ENCODE measurements at places on chromosomes 3 and 15.

GRCh38 chr15:84938726-84939125, 42.9 kb upstream of the PDE8A start:
- no peak for DNase-seq

DNA sequence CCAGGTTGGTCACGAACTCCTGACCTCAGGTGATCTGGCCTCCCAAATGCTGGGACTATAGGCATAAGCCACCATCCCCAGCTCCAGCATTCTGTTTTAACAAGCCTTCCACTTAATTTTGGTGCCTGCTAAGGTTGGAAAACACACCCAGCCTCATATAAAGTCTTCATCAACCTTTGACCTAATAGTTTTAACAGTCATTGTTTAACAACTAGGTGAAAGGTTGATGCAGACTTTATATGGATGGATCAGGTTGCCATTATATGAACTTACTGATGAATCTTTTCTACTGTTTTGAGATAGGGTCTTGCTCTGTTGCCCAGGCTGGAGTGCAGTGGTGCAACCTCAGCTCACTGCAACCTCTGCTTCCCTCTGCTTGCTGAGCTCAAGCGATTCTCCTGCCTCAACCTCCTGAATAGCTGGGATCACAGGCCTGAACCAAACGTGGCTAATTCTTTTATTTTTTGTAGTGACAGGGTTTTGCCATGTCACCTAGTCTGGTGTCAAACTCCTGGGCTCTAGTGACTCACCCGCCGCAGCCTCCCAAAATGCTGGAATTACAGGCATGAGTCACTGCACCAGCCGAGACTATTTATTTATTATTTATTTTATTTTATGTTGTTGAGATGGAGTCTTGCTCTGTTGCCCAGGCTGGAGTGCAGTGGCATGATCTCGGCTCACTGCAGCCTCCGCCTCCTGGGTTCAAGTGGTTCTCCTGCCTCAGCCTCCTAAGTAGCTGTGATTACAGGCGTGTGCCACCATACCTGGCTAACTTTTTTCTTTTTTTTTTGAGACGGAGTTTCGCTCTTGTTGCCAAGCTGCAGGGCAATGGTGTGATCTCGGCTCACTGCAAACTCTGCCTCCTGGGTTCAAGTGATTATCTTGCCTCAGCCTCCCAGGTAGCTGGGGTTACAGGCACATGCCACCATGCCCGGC, 3.1 kb upstream of the RPAP1 start:
- DNase-seq: no peak

DNA sequence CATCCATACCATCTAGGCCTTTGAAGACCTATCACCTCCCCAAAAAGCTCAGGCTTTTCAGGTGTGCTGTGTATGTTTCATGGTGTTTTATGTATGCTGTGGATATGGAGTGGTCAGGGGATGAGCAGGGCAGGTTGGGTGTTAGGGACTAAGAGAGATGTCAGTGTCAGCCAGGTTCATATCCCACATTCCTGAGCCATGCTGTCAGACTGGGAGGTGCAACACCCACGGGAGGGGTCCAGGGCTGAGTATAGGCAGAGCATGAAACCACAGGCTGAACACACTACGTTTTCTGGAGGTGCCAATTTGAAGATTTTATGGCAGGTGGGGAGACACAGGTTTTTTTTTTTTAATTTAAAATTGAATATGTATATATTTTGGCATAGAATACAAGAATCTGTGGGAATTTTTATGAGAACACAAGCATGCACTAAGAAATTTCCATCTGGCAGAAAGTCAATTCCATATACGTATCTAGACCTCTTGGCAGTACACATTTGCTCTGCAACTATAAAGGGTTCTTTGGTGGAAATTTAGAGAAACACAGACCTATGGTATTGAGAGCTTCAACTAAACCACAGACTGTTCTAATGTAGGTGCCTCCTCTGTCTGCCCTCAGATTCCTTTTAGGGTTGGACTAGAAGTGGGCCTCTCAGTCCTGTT, 101.9 kb upstream of the RNU6-1 start:
- no peak for DNase-seq

DNA sequence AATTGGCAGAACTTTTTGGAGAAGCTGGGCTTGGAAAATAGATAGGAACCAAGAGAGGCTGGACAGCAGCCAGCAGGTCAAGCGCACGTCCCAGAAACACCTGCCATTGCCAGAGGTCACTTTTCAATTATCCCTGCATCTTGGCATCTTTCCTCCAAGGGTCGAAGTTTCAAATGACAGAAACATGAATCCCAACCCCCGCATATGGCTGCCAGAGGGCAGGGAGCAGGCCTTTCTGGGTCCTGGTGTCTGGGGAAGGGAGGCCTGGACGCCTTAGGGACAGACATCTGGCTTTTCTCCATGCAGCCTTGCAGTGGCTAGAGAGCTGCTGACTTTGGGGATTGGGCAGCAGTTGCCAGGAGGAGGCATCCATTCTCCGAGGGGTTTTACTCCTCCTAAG, 164.5 kb upstream of the TPM1 start:
- DNase-seq: no peak

- DNase-seq: no peak
These were observed 49.1 kb downstream of the TRANK1 start for GRCh38 chr3:36895496-36896409.

- DNase-seq: no peak
These were observed 148.8 kb downstream of the TPRA1 start for GRCh38 chr3:127441764-127442163.

DNA sequence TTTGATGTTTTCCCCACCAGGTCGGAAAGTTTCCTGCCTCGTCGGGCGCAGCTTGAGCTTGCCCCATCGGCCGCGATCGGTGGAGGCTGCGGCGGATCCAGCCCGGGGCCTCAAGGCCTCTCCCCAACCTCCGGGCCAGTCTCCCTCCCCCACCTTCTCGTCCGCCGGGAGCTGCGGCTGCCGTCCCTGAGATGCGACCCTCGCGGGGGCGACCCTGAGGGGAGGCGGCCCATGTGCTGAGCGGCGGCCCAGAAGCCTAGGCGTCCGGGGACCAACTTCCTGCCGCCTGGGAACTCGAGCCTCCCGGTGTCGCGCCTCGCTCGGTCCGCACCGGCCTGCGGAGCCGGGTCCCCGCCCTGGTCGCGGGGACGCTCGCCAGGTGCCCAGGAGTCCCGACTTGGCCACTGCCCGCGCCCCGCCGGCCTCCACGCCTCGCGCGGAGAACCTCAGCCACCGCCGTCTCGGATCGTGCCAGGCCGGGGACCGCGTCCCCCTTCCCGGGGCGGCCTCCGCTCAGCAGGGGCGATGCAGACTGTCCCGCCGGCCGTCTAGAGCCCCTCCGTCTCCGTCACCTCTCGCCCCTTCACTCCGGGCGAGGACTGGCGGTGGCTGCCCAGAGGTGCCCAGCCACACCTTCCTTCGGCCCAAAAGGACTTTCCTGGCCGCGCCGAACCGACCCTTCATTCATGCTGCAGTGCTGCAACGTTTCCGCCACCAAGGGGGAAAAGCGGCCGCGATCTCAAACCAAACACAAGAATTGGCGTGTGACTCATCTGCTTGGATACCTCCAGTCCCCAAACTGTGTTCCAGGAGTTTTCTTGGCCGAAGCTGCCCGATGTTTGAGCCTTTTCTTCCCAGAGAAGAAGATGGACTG, 656 bp downstream of the SLMAP start:
- DNase-seq: peak; percentile 19

GRCh38 chr3:70824078-70824477, 511.6 kb upstream of the MDFIC2 start:
- DNase-seq: no peak

DNA sequence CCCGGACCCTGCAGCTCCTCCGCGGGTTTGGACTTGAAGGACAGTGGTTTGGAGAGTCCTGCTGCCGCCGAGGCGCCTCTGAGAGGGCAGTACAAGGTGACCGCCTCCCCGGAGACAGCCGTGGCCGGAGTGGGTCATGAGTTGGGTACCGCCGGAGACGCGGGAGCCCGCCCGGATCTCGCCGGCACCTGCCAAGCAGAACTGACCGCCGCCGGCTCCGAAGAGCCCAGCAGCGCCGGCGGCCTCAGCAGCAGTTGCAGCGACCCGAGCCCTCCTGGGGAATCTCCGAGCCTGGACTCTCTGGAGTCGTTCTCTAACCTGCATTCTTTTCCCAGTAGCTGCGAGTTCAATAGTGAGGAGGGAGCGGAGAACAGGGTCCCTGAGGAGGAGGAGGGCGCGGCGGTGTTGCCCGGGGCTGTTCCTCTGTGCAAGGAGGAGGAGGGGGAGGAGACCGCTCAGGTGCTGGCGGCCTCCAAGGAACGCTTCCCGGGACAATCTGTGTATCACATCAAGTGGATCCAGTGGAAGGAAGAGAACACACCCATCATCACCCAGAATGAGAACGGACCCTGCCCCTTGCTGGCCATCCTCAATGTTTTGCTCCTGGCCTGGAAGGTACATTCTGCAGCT, 634 bp downstream of the MINDY2 start:
- peak; percentile 17 for DNase-seq

GRCh38 chr3:89138048-89138447, 30.6 kb downstream of the EPHA3 start:
- DNase-seq: no peak

DNA sequence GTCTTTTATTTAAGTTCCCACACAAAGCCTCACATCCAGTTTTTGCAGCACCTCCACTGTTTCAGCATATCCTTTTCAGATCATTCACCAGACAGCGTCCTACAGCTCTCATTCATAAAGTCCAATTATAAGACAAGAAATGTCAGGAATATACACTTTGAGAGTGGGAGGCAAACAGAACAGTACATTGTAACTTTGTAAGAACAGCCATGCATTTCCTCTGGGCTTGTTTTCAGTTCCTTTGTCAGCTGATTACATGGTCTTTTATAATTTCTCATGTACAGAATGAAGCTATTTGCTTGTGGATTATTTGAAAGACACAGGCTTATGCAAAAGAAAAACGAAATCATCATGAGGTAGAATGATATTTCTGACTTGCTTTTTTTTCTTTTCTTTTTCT, 85.7 kb downstream of the SOX2 start:
- no peak for DNase-seq

- DNase-seq: no peak
These were observed 128.5 kb downstream of the SERPINI1 start for GRCh38 chr3:167863811-167864551.

GRCh38 chr3:41920406-41920965, 41.4 kb downstream of the ULK4 start:
- DNase-seq: no peak

- no peak for DNase-seq
These were observed 7.0 kb upstream of the CPB1 start for GRCh38 chr3:148820361-148821245.

DNA sequence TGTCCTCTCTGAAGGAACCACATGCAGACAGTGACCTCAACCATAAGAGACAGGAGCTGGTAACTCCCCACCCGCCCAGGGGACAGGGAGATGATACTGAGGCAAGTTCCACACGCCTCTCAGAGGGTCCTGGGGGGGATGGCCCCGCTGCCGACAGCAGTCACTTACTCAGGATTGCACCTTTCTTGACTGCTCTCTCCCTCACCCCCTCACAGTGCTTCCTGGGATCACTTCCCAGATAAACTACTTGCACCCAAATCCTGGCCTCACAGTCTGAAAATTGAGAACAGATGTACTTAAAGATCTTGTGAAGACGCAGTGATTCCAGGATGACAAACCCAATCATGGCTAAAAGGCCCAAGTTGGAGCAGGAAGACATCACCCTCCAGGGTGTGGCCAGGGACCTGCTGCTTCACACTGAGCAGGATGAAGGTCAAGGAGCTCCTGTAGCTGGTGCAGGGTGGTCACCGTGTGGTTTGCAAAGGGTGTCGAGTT, 207.6 kb downstream of the ADAMTS17 start:
- no peak for DNase-seq

DNA sequence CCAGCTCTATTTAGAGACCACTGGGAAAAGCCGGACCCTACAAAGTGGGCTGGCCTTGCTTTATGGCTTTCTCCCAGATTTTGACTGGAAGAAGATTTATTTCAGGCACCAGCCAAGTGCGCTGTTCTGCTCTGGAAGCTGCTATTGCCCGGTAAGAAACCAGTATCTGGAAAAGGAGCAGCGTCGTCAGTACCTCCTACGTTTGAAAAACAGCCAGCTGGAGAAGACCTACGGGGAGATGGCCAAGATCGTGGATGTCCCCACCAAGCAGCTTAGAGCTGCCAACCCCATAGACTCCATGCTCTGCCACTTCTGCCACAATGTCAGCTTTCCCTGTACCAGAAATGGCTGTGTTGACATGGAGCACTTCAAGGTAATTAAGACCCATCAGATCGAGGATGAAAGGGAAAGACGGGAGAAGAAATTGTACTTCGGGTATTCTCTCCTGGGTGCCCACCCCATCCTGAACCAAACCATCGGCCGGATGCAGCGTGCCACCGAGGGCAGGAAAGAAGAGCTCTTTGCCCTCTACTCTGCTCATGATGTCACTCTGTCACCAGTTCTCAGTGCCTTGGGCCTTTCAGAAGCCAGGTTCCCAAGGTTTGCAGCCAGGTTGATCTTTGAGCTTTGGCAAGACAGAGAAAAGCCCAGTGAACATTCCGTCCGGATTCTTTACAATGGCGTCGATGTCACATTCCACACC, 60.9 kb downstream of the PXYLP1 start:
- DNase-seq: no peak

DNA sequence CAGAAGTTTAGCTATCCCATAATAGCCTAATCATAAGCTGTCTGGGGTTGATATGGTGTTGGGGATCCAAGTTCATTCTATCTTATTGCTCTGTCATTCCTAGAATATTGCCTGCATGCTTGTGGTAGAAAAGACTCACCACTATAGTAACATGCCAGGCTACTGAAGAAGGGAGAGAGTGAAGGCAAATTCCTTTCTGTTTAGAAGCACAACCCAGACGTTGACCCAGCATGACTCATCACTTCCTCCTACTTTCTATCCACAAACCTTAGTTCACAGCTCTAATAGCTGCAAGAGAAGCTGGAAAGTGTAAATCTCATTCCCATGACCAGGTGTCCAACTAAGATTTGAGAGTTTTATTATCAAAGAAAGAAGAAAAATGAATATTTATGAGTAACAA, 57.8 kb upstream of the NMD3 start:
- no peak for DNase-seq

GRCh38 chr15:45534821-45535220, 12.3 kb upstream of the SLC30A4 start:
- DNase-seq: no peak

DNA sequence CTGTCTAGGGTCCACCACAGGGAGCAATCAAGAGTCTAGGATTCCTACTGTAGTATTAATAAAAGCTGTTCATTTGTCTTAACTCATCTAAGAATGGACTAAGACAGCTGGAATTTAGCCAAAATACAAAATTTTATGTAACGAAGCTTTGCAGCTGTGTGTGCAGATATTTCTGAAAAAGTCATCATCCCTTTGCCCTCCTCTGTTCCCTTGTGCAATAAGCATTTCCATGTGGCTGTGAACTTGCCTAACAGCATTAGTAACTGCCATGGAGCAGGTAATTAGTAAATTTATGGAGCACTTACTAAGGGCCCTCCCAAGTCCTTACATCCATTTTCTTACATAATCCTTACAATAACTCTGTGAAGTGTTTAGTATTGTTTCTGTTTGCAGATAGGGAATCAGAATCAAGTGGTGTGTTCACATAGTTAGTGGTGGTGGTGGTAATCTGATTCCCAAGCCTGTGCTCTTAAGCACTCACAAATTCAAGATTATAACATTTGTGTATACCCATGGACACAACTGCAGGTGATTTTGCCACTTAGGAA, 114.5 kb downstream of the RARB start:
- DNase-seq: no peak

- no peak for DNase-seq
These were observed 3.8 kb upstream of the LMAN1L start for GRCh38 chr15:74808840-74809229.

GRCh38 chr15:99453637-99454030, 112.2 kb upstream of the MEF2A start:
- no peak for DNase-seq

GRCh38 chr3:194333981-194334320, 17.2 kb downstream of the CPN2 start:
- DNase-seq: no peak

Data from stimulated activated CD4-positive, alpha-beta T cell treated with anti-CD3 and anti-CD28 coated beads, Interleukin-4, amount 100 ng/mL, for 48 hours (primary cell).